ENCODE measurements at places on chromosomes 4 and X.

GRCh38 chr4:163649557-163650091 lies 155.1 kb downstream of the TMA16 start:
- H3K4me3 ChIP-seq: no peak overlapping the region
- no peaks in the 10 kb centered on the region for H3K27me3 ChIP-seq
- H3K27ac ChIP-seq: no peak overlapping the region
- H3K36me3 ChIP-seq: no peaks in the 10 kb centered on the region
- no peak for DNase-seq

DNA sequence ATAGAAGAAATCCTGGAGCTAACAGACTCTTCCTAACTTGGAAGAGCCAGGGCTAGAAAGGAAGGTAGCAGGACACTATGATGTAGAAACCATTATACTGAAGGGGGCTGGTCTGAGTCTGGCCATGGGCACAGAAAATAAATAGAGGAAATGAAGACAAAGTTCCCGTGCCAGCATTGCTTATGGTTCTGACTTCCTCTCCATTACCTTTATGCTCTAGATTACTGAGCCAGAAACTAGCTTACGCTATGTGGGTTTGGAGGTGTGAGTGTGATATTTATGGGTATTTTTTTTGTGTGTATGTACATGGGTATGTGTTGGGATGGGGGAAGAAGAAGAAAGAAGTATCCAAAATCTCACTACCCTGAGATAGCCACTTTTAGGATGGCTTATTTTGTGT lies 148.3 kb downstream of the GLUD2 start:
- H3K36me3 ChIP-seq: no peaks in the 10 kb centered on the region
- H3K27me3 ChIP-seq: no peaks in the 10 kb centered on the region
- no peak overlapping the region for H3K27ac ChIP-seq
- no peaks in the 10 kb centered on the region for H3K4me1 ChIP-seq
- DNase-seq: no peak

GRCh38 chrX:153560000-153560399 lies 38.9 kb downstream of the CCNQ start:
- H3K36me3 ChIP-seq: no peaks in the 10 kb centered on the region
- no peak overlapping the region for H3K27ac ChIP-seq
- H3K4me3 ChIP-seq: no peak overlapping the region
- DNase-seq: no peak

DNA sequence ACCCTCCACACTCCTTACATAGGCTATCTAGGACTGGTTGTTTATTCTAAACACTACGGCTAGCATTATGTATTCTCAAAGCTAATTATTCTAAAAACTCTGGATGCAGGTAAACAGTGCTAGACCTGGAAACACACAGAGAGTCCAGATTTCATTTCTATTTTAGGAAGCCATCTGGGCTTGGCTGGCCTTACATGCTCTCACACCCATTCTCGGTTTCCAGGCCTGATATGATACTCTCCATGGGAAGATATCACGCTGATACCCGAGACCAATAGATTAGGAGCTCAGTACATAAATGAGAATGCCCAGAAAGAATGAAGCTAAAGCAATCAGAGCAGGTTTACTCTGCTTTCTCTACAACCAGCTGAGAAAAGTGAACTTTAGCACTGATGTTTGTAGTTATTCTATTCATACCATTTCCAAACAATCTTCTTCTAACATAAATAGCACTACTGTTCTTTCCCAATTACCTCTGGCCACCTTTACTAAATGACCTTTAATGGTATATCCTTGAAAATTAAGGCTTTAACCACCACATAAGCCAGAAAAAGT lies 973.3 kb downstream of the PCDH18 start:
- no peaks in the 10 kb centered on the region for H3K36me3 ChIP-seq
- no peaks in the 10 kb centered on the region for H3K27me3 ChIP-seq
- H3K4me3 ChIP-seq: no peak overlapping the region
- H3K4me1 ChIP-seq: no peaks in the 10 kb centered on the region
- no peak overlapping the region for H3K27ac ChIP-seq

DNA sequence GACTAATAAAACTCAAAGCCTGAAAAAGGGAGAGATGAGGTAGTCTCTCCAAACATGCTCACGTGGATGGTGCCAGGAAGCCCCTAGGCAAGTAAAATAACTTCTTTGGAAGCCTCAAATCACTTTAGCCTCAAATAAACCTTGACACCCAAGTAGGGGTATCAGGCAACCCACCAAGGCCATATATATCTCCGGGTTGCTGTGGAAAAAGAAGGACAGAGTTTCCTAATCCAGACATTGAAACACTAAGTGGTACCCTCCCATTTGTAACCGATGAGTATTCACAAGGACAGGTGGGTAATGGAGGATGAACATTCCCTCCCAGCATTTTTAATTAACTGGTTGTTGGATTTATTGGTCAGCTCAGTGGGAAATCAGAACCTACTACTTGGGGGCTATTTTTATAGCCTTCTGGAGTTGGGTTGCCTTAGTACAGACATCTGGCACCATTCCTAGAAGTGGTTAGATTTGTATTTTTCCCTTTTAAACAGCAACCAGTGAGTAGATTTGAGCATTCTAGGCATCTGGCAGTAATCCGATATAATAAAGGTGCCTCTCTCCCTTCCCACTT lies 87.7 kb downstream of the GPC3 start:
- H3K4me3 ChIP-seq: no peak overlapping the region
- no peaks in the 10 kb centered on the region for H3K36me3 ChIP-seq
- no peaks in the 10 kb centered on the region for H3K27me3 ChIP-seq
- H3K27ac ChIP-seq: no peak overlapping the region
- no peaks in the 10 kb centered on the region for H3K4me1 ChIP-seq
- DNase-seq: no peak

DNA sequence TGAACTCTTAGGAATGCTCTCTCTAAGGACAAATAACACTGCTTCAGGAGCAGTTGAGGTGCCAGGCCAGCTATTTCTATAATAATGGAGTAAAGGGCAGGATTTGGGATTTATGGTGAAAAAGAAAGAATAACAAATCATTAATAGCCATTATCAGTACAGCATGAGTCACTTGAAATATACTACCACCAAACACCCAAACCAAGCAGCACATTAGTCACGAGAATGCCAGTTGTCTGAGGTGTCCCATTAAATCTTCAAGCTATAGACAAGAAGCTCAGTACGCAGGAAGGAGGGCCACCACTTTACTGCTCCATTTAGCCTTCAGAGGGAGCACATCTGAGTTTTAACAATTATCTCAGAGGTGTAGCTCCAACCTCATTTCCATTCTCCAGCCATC lies 106.8 kb upstream of the MAGEA10 start:
- H3K4me1 ChIP-seq: no peaks in the 10 kb centered on the region
- H3K27ac ChIP-seq: no peak overlapping the region
- H3K4me3 ChIP-seq: no peak overlapping the region
- DNase-seq: no peak
- no peaks in the 10 kb centered on the region for H3K36me3 ChIP-seq

- no peak for DNase-seq
- H3K36me3 ChIP-seq: no peaks in the 10 kb centered on the region
- H3K27me3 ChIP-seq: peaks cover 2% of the 10 kb centered on the region
- no peak overlapping the region for H3K4me3 ChIP-seq
Measured at GRCh38 chr4:99209671-99210070, 9.4 kb downstream of the ADH6 start.

DNA sequence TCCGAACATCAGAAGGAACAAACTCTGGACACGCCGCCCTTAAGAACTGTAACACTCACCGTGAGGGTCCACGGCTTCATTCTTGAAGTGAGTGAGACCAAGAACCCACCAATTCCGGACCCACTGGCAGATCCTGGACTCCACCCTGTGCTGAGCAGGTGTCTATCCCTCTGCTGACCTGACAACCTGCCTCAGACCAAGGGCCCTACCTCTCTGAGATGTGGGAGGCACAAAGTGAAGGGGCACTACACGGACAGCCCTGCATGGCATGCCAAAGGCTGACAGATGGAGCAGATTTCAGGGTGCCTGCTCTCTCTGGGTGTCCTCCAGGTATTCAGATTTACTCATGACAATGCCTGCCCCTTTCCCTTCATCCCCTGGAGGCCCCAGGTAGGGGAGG lies 14.0 kb upstream of the HSFX1 start:
- no peaks in the 10 kb centered on the region for H3K4me1 ChIP-seq
- no peak overlapping the region for H3K4me3 ChIP-seq
- H3K36me3 ChIP-seq: no peaks in the 10 kb centered on the region
- H3K27me3 ChIP-seq: peaks cover 3% of the 10 kb centered on the region
- no peak for DNase-seq

DNA sequence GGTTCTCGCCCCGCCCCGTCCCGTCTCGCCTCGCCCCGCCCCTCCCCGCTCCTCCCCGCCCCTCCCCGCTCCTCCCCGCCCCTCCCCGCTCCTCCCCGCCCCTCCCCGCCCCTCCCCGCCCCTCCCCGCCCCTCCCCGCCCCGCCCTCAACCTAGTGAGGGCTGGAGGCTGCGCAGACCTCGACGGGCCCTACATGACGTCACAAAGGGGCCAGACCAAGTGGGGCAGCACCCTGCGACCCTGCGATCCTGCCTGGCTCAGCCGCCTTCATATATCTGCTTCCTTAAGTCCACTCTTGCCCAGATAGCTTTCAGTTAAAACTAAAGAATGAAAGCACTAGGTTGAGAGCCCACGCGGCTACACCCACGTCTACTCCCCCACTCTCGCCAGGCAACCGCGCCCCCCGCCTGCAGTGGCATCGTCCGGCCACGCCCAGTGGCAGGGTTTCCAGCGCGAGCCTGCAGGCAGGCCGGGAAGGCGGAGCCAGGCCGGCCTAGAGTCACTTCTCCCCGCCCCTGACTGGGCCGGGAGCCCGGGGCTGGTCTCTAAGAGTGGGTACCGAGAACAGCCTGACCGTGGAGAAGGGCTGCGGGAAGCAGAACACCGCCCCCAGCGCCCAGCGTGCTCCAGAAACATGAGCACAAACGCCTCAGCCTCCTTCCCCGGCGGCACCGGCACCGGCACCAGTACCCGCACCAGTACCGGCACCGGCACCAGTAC lies 1.5 kb upstream of the MAOA start:
- H3K27ac ChIP-seq: peak overlapping the region; percentile 100
- H3K36me3 ChIP-seq: peaks cover 19% of the 10 kb centered on the region
- H3K4me3 ChIP-seq: peak overlapping the region; percentile 97
- peaks cover 17% of the 10 kb centered on the region for H3K4me1 ChIP-seq

- H3K27me3 ChIP-seq: peaks cover 7% of the 10 kb centered on the region
- H3K36me3 ChIP-seq: no peaks in the 10 kb centered on the region
- no peak for DNase-seq
- H3K4me3 ChIP-seq: no peak overlapping the region
- H3K27ac ChIP-seq: no peak overlapping the region
- H3K4me1 ChIP-seq: no peaks in the 10 kb centered on the region
Measured at GRCh38 chr4:54447304-54447703, 210.5 kb upstream of the KIT start.

- no peak for DNase-seq
- H3K27me3 ChIP-seq: no peaks in the 10 kb centered on the region
- H3K27ac ChIP-seq: no peak overlapping the region
- peaks cover 61% of the 10 kb centered on the region for H3K4me1 ChIP-seq
Measured at GRCh38 chr4:24573582-24573981, 10.8 kb downstream of the DHX15 start.

- no peak overlapping the region for H3K4me3 ChIP-seq
- no peak for DNase-seq
- H3K36me3 ChIP-seq: no peaks in the 10 kb centered on the region
- no peak overlapping the region for H3K27ac ChIP-seq
Measured at GRCh38 chr4:85318415-85318814, 156.5 kb upstream of the ARHGAP24 start.

- peaks cover 9% of the 10 kb centered on the region for H3K27me3 ChIP-seq
- H3K36me3 ChIP-seq: no peaks in the 10 kb centered on the region
- no peak for DNase-seq
- no peak overlapping the region for H3K27ac ChIP-seq
- no peaks in the 10 kb centered on the region for H3K4me1 ChIP-seq
- no peak overlapping the region for H3K4me3 ChIP-seq
Measured at GRCh38 chr4:99473131-99473530, 37.7 kb upstream of the C4orf17 start.

All from activated T-helper 2 cell treated with anti-CD3 and anti-CD28 coated beads, Interferon-gamma antibody, Interleukin-2, Interleukin-4, amounts not matched to agents 10 μg/mL and 5 μg/mL and 100 μg/mL, durations not matched to agents 14 hours and 24 hours and 36 hours (primary cell).